ENCODE measurements at places on chromosomes 7 and 10. TPM values are rescaled to one million over a fixed set of nuclear protein-coding genes. Genes with fewer than 3 reads are reported as not detected.

CRPPA gene
- total RNA-seq, result 9.9 TPM

- no peak for DNase-seq
These were observed 10.1 kb downstream of the ADD3 start for GRCh38 chr10:110017907-110018306.

NEBL gene
- 37.2 TPM for total RNA-seq

- DNase-seq, result no peak
These were observed 119.4 kb downstream of the ST7 start for GRCh38 chr7:117072620-117073118.

ZNF398 gene
- 17.3 TPM for total RNA-seq

PNLIPRP2 gene
- total RNA-seq, result 1.6 TPM

HOXA7 gene
- 6.2 TPM for total RNA-seq

ZC3HAV1L gene
- 19.7 TPM for total RNA-seq

DNA sequence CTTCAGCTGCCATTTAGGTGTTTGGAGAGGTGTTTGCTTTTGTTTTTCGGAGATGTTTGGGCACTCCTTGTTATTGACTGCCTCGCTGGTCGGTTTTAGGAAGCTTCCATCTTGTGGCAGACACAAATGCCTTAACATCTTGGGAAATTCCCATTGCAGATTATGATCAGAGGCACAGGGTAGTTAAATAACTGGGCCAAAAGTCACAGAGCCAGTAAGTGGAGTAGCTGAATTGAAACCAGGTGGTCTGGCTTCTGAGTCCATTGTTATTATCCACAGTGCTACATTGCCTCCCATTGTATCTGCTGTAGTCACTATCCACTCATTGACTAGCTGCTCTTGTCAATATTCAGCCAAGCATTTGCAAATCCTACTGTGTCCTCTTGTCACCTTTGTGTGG lies 138.2 kb upstream of the PLPP4 start:
- DNase-seq, result no peak

DNA sequence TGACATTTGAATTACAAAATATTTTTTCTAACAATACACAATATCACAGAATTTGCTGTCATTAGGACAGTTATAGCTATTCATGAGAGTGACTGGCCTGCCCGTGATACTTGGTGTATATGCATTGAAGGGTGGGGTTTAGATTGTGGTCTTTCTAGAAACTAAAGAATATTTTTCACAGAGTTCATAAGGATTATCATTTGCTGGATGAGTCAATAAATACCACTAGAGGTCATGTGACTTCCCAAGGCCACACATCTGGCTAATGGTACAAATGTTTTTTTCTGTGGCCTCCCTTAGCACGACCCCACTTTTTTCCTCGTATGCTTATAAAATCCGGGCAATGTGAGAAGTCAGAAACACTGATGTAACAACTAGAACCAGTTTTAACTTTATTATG lies 5.2 kb downstream of the OPTN start:
- DNase-seq, result no peak

GNG11 gene
- total RNA-seq, result 26.3 TPM

DNA sequence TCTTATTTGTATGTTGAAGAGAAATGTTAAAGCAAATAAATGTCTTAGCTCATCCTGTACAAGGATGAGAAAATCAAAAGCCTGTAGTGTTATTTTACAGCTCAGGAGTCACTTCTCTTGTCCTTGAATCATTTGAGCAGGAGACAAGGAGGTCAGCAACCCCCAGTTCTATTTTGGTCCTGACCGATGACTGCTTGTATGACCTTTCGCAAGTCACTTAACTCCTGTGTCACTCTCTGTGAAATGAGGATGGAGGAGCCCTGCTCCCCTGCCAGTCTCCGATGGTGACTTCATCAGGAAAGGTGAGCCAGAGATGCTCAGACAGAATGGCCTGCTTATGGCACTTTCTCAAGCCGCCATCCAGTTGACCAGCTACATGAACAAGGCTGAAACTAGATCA lies 101.0 kb downstream of the CELF2 start:
- no peak for DNase-seq

DNA sequence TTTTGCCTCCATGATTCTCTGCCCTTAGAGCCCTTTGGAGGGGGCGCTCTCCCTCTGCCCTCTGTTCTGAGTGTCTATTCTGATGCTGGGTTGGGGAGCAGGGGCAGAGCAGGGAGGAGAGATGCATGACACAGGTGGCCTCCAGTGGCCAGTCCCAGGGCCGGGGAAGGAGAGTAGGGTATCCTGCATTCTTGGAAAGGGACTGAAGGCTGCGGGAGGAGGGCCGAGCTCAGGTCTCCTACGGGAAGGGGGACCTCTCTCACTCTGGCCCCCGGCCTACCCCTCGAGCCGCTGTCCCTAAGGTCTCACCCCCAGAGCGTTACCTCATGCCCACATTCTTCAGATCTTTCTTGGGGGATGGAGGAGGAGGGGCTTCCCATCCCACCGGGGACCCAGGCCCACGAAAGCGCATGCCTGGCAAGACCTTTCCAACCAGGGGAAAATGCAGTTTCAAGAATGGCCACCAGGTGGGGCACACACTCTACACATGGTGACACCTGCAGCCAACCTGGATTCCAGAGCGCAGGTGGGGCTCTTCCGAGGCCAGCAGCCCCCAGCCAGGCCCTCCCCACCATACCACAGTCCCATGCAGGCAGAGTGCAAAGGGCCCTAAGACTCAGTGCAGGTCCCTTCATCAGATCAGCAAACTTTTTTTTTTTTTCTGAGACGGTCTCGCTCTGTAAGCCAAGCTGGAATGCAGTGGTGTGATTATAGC lies 86.4 kb downstream of the MYL10 start:
- DNase-seq, result peak; percentile 87

ZNF853 gene
- total RNA-seq, result 8.7 TPM

GRCh38 chr10:112307358-112308124 lies 24.3 kb downstream of the TECTB start:
- DNase-seq, result no peak

- no peak for DNase-seq
These were observed 358.8 kb downstream of the BBS9 start for GRCh38 chr7:33487998-33488682.

GRCh38 chr7:40393660-40394059 lies 258.9 kb downstream of the SUGCT start:
- DNase-seq, result no peak

ZNF488 gene
- 0.71 TPM for total RNA-seq

DNA sequence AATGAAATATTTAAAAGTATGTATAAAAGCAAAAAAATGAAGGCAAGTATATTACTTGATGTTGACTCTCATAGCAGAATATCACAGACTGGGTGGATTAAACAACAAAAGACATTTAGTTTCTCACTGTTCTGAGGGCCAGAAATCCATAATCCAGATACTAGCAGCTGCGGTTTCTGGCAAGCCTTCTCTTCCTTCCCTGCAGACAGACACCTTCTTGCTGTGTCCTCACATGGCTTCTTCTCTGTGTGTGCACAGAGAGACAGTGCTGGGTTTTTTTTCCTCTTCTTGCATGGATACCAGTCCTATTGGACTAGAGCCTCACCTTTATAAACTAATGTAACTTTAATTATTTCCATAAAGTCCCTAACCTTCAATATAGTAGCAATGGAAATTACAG lies 127.9 kb upstream of the AKR1E2 start:
- no peak for DNase-seq

GPRIN2 gene
- total RNA-seq, result 2.0 TPM

DNA sequence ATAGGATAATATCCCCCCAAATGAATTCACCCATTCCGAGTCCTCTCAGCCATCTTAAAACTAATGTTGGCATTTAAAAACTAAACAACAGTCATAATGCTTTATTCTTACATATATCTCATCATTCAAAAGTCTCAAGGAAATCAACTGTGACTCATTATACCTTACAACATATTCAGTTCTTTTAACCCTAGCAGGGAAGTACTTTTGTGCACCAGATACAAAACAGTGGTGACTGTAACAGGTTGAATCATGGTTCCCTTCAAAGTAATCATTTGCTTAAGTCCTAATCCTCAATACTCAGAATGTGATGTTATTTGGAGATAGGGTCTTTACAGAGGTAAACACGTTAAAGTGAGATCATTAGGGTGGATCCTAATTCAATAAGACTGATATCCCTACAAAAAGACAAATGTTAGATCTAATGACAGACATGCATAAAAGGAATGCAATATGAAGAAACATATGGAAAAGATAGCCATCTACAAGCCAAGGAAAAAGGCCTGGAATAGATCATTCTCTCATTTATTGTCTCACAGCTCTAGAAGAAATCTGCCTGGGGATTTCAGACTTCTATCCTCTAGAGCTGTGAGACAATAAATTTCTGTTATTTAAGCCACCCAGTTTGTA lies 42.3 kb downstream of the RELN start:
- no peak for DNase-seq

Measured in sciatic nerve (tissue), 2 donors.